ENCODE measurements at places on chromosomes 7 and 10.

DNA sequence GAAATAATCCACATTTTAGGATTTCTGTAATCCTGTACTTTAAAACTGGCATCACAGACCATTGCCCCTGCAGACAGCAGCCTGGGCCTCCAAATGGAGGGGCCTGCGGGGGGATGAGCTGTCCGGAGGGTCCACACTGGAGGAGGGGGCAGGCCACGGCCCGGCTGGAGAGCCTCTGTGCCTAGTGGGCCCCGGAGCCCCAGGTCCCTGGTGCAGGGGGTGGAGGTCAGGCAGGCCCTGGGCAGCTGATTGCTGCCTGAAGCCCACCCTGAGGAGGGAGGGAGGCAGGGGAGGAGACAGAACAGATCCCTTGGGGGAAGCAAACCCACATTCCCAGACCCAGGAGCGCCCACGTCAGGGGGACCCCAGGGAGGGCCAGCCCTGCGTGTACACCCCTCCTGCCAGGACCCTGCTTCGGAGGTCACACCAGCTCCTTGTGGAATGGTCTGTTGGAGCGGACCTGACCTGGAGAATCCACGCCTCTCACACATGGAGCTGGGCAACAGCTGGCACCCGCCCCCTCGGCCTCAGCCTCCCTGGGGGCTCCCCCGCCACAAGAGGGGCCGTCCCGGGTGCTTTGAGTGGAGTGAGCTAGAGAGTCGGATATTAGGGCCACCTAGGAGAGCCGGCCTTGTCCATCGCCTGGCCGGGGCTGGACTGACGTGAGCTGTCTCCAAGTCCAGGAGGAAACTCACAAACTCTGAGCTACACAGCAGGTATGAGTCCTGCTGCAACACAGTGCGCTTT, 12.2 kb upstream of the FAM20C start:
- no peak for DNase-seq

- no peak for DNase-seq
Measured at GRCh38 chr7:23431702-23432199, 38.5 kb downstream of the IGF2BP3 start.

- DNase-seq: no peak
Measured at GRCh38 chr10:100359030-100359432, 12.0 kb downstream of the SCD start.

- DNase-seq: no peak
Measured at GRCh38 chr7:151796091-151796870, 80.6 kb downstream of the PRKAG2 start.

DNA sequence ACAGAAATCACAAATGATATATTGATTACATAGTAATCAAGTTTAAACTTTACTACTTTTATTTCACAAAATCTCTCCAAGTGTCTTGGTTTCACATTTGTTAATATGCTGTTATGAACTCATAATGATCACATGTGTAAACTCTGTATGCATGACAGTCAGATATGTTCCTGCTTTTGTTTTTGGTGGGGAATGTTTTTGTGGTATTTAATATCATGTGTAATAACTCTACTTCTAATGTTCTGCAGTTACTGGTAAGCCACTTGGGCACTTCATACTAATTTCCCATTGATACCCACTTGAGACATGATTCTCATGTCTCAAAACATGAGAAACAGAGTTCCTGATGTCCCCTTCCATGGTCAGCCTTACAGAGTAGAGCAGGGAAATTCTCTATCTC, 109.1 kb upstream of the INHBA start:
- DNase-seq: no peak

DNA sequence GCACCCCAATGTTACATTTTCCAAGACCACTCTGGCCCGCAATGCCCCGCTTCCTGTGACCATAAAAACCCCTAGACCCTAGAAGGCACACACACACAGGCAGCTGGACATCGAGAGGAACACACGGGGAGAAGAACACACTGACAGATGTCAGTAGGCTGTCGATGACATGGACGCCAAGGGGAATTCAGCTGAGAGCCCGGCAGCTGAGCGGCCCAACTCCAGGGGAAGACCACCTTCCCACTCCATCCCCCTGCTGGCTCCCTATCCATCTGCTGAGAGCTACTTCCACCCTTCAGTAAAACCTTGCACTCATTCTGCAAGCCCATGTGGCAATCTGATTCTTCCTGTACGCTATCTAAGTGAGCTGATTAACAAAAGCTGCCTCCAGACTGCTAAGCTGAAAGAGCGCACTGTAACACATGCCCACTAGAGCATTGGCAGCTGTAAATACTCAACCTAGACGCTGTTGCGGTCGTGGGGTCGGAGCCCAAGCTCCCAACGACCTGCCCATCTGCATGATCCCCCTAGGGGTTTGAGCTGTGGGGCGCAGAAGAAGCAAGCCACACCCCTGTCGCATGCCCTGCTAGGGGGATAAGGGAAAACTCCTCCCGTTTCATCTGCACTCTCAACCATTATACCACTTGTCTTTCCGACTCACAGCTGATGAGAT, 843.6 kb upstream of the POT1 start:
- DNase-seq: no peak

- no peak for DNase-seq
Measured at GRCh38 chr7:48876087-48876486, 48.3 kb upstream of the CDC14C start.

GRCh38 chr10:132577350-132578003, 39.9 kb downstream of the INPP5A start:
- DNase-seq: no peak

GRCh38 chr7:16883918-16884317, 2.1 kb upstream of the AGR3 start:
- DNase-seq: no peak

- no peak for DNase-seq
Measured at GRCh38 chr7:122438492-122438891, 133.9 kb upstream of the FEZF1 start.

GRCh38 chr10:3755440-3756359, 29.3 kb downstream of the KLF6 start:
- no peak for DNase-seq

- DNase-seq: no peak
Measured at GRCh38 chr10:11663763-11664555, 52.5 kb upstream of the USP6NL start.

GRCh38 chr7:8094164-8095140, 125.9 kb downstream of the GLCCI1 start:
- no peak for DNase-seq

DNA sequence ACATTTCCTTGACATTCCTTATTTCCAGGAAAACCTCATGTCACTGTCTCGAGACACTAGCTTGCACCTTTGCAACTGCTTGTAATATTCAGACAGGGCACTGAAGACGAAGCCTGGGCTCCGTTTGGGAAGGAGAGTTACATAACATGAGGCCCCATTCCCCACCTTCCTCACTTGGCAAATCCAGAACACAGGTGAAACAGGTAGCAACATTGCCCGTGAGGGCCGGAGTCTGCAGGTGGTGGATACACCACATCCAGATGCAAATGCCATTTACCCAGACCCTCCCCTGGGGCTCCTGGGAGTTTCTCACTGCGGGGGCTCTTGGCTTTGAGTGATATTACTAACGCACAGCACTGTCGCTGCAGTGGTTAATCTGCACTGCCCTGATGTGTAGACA, 491.0 kb downstream of the PTPRN2 start:
- DNase-seq: no peak

- DNase-seq: no peak
Measured at GRCh38 chr7:46539892-46540483, 618.9 kb upstream of the IGFBP3 start.

GRCh38 chr10:6583447-6583846, 3.4 kb upstream of the PRKCQ start:
- DNase-seq: no peak

- no peak for DNase-seq
Measured at GRCh38 chr10:96661632-96662031, 58.7 kb downstream of the PIK3AP1 start.

GRCh38 chr7:124155432-124156022, 122.7 kb upstream of the TMEM229A start:
- DNase-seq: no peak

DNA sequence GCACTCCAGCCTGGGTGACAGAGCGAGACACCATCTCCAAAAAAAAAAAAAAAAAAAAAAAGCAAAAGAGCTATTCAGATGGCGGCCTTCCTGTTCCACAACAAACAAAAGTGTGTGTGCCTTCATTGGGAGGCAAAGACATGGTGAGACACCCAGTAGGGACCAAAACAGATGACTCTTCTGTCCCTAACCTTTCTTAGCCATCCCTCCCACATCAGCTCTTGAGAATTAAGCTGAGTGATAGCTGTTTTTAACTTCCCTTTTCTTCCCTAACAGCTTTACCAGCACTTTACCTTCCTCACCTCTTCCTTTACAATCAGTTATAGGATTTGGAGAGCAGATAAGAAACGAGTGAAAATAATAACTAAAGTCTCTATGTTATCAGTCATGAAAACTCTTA, 48.2 kb downstream of the ARMH3 start:
- no peak for DNase-seq

GRCh38 chr7:77649716-77650349, 46.4 kb upstream of the RSBN1L start:
- DNase-seq: peak; percentile 73

DNA sequence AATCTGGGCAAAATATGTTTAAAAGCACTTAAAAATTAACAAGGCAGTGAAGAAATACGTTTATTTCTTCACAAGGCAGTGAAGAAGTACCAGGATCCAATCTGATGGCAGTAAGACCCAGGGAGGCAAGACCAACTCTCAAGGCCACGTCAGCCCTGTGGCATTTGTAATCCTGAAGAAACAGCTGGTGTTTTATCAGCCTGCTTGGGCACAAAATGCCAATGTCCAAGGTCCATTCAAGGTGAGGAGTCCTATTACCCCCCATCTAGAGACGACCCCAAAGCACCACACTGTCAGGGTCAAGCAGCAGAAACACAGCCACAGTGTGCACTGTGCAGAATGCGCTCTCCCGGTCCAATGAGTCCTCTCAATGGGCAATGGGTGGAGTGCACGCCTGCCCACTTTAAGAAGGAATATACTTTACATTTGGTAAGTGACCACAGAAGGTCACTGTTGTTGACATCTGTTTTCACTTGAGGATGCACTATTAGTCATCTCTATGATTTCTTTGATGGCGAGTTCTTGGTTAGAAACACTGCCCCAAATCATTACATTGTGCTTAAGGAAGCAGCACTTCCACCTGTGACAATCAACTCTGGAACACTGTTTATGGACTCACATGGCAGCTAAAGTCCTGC, 12.8 kb downstream of the CPXM2 start:
- no peak for DNase-seq

- peak; percentile 57 for DNase-seq
Measured at GRCh38 chr10:60281331-60281730, 108.3 kb downstream of the ANK3 start.

- no peak for DNase-seq
Measured at GRCh38 chr10:70508912-70509756, 30.6 kb downstream of the PALD1 start.

DNA sequence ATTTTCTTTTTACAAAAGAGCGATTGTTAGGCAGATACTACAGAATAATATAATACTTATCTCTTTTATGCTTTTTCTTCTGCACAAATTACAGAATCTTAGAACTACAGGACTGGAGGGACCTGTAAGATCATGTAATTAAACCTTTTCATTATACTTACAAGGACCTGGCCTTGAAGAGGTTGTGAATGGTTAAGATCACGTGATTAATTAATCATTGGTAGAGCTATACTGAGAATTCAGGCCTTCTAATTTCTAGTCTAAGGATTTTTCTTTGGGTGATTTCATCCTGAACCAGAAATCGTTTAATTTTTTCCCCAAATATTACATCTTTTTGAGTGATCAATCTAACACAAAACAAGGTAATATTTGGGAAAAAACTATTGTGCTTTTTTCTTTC, 163.8 kb upstream of the SLC26A5 start:
- no peak for DNase-seq

- no peak for DNase-seq
Measured at GRCh38 chr10:58951746-58952145, 224.7 kb upstream of the PHYHIPL start.

DNA sequence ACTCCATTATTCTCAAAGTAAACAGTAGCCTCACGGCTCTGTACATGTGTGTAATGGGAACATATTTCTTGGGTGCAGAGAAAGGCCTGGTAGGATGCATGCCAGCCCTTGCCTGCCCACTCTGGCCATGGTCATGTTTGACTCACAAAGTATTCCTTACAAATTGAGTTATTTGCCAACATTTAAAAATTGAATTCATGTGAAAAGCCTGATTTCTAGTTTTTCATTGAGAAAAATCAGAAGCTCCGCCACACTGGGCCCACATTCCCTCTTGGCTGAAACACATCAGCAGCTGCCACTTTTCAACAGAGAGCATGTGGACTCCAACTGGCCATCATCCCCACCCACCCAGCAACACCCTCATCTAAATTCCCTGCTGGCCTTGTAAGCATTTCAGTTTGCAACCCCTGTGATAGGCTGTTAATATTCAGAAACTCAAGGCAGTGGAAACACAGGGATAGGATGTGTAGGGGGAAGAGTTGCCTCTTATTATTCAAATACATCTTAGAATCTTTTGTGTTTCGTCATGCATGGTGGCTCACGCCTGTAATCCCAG, 40.9 kb downstream of the CDH23 start:
- no peak for DNase-seq

- DNase-seq: no peak
Measured at GRCh38 chr7:132451161-132451560, 125.1 kb downstream of the PLXNA4 start.

GRCh38 chr7:132430861-132431822, 145.1 kb downstream of the PLXNA4 start:
- peak; percentile 24 for DNase-seq

DNA sequence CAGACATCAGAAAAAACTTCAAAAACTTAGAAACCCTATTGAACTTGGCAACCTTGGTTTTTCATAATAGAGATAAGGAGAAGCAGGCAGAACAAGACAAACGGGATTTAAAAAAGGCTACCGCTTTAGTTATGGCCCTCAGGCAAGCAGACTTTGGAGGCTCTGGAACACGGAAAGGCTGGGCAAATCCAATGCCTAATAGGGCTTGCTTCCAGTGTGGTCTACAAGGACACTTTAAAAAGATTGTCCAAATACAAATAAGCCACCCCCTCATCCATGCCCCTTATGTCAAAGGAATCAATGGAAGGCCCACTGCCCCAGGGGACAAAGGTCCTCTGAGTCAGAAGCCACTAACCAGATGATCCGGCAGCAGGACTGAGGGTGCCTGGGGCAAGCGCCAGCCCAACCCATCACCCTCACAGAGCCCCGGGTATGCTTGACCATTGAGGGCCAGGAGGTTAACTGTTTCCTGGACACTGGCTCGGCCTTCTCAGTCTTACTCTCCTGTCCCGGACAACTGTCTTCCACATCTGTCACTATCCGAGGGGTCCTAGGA, 115.3 kb downstream of the NRCAM start:
- no peak for DNase-seq

- no peak for DNase-seq
Measured at GRCh38 chr10:121787169-121787568, 140.7 kb downstream of the ATE1 start.
